ENCODE measurements at places on chromosomes 4 and X.

DNA sequence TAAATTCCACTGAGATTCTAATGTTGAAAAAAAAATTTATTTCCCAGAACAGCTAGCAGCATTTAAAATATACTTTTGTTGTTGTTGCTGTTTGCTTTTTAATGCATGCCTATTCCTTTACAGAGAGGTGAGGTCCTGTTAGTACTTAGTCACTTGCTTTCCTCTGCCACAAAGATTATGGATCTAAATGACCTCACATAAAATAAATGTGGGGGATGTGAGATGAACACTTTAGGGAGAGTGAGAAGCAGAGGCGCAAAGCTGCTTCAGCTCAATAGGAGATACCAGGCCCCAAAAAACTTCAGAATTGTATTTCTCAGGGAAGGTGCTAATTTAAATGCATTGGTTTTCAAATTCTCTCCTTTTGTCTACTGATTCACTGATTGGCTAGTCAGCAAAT lies 4.0 kb downstream of the LDB2 start:
- no peak for DNase-seq

DNA sequence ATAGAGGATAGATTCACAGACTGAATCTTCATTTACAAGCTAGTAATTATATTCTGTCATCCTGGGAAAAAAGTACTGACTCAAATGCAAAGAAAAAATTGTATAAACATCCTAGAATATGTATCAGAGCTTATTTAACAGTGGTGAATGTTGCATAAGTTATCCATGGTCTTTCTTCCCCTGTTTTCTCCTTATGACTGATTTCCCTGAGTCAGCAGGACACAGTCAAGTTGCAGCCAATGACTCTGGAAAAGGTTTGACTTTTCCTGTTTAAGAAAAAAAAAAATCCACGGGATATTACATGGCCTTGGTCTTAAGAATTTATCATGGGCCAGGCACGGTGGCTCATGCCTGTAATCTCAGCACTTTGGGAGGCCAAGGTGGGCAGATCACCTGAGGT lies 36.5 kb downstream of the INPP4B start:
- no peak for DNase-seq

DNA sequence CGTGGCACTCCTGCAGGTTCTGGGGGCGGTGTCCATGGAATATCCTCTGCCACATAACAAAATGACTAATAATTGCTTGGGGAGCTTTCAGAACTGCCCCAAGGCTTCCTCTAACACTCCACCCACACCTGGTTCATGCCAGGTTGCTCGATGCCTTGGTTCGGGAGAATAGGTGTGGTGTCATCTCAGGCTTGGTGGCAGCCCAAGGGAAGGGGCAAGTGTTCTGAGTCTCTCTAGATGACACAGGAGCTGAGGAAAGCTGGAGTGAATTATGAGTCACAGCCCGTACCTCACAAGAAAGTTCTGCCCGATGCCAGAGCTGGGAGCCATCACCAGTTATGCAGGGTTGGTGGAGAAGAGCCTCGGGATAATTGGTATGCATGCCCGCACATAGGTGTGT lies 14.7 kb downstream of the FTSJ1 start:
- no peak for DNase-seq

- DNase-seq: no peak
These were observed 129.0 kb downstream of the AFF2 start for GRCh38 chrX:148629434-148629833.

- DNase-seq: no peak
These were observed 340.0 kb upstream of the NDST4 start for GRCh38 chr4:115453416-115453815.

DNA sequence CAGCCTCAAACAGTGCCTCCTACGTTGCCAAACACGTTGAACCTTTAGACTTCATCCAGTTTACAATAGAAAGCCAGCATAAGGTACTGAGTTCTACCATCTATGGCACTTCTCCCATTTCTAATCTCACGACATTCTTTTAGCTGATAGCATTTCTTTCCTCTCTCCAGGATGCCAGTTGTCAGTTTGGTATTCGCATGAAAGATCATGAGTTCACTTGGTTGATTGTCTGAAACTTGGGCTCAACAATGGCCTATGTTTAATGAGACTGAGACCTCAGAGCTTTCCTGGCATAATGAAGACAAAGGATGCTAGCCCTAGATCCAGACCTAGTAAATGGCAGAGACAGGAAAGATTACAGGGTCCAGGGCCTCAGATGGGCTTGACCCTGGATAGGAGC lies 69.2 kb upstream of the SPRY1 start:
- DNase-seq: no peak

GRCh38 chrX:123834116-123834515 lies 25.7 kb upstream of the XIAP start:
- no peak for DNase-seq

Data from NCI-H1436 (cell line).